Forelimb muscle (tissue), 1 donor: ENCODE measurements at places on chromosomes 7 and 10. TPM values are rescaled to one million over a fixed set of nuclear protein-coding genes. Genes with fewer than 3 reads are reported as not detected.

GRCh38 chr7:25124465-25125136 is 459 bp downstream of the CYCS start:
- DNase-seq = no peak

DNA sequence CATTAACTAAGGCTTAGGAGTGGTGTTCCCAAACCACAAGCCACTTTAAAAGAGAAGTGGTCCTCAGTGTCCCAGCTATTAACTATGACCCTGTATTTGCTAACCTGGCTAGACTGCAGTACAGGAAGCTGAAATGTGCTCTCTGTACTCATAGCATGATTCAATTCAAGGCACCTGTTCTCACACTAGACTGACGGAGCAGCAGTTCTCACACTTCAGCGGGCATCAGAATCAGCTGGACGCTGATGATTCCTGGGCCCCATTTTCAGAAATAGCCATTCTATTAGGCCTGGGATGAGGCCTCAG is 24.5 kb upstream of the MSRB2 start:
- DNase-seq = no peak

POM121L12 gene
- not detected for polyA plus RNA-seq

IDI2 gene
- 0.14 TPM for polyA plus RNA-seq

PKD2L1 gene
- not detected for polyA plus RNA-seq
